Ovary (tissue), 10 donors: ENCODE measurements at places on chromosomes 5 and 9.

- DNase-seq = no peak
Observed at GRCh38 chr9:14205463-14205862, 108.5 kb downstream of the NFIB start.

GRCh38 chr5:163585206-163585605 lies 79.8 kb downstream of the MAT2B start:
- DNase-seq = no peak

DNA sequence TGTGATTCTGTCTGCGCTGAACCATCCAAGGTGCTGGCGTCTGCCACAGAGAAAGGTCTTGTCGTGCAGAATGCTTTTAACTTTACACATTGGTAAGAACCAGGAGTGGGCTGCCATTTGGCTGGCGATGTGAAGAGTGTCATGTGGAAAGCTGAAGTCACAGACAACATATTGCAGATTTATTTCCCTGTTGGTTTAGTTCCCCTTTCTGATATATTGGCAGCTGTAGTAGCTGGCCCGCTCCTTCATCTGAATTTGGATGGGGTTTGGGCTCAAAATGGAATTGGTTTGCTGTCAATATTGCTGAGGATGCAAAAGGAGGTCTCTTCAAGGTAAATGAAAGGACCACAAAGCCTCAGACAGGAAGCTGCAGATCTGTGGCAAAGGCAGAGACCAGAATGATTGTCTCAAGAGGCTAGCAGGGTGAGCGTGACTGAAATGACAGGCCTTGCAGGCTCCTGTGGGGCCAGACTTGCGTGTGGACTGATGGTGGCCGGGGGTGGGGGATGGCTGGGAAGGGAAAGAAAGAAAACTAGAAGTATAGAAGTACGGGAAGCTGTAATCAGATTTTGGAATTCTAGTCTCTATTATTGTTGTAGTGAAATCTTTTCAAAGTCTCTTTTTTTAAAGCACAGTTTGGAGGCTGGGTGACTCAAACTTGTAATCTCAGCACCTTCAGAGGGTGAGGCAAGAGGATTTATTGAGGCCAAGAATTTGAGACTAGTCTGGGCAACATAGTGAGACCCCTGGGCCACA lies 25.1 kb upstream of the CD180 start:
- DNase-seq = no peak

GRCh38 chr5:72152545-72152944 lies 45.3 kb downstream of the MAP1B start:
- DNase-seq = no peak

DNA sequence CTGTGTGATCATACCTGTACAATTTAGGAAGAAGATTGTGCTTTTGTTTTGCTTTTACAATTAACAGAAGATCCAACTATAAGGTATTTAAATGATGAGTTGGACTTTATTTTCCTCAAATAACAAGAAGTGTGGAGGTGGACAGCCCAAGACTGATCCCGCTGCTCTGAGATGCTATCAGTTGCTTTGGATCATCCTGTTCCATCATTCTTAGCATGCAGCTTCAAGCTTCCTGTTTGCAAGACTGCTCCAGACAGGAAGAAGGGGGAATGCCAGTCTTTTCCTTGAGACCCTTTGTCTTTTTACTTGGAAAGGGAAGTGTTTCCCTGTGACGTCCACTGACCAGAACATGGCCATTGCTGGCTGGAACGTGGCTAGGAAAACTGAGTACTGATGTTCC lies 250.8 kb downstream of the ZSWIM6 start:
- DNase-seq = no peak

DNA sequence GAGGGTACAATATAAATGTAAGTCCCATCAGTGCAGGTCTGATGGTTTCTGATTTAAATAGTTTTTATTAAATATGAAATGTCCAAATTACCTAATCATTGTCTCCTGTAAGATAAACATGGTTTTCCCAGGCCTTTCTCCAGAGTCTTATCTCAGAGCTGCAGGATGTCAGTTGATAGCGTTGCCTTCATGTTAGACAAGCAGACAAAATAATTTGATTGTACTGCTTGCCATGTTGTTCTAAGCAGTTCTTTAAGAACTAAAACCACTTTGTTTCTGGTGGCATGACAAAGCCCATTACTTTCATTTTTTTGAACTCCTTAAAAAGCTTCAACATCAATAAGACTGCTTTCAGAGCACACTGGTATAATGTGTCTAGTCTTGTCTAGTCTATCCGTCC lies 1073.5 kb downstream of the MAT2B start:
- no peak for DNase-seq

- no peak for DNase-seq
Observed at GRCh38 chr9:97625620-97626019, 7.5 kb downstream of the TSTD2 start.

DNA sequence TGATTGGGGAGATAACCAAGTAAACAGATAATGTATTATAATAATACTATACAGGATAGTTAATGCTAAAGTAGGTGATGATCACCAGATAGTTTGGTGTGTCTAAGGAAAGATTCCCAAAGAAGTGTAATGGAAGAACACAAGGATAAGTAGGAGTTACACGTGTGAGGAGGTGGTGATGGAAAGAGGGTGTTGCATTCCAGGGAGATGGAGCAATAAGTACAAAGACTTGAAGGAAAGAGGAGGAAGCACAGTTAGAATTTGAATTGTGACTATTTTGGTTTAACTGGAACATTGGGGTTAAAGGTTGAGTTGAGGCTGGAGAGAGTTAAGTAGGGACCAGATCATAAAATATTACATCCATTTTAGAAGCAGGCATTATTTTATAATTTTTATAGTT lies 76.9 kb downstream of the IPO11 start:
- DNase-seq = no peak

DNA sequence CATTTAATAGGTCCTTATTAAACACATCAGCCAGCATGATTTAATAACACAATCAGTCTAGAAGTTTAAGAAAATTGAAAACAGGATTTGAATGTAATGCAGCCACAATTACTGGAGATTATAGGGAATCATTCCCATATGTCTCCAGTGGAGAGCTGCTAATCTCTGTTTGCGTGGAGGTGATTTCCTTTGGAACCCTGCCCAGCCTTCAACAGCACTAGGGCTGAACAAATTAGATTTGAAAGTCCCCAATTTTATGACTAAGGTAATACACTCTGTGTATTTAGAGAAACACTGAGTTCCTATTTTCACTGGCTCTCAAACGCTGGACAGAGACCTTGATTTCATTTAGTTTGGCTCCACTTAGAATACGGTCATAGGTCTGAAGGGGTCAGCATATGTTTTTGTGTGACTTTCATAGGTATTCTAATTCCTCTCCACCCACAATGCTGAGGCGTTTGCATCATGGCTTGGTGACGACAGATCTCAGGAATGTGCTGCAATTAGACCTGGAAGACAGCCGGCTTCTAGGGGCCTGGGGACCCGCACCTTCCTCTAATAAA lies 508.3 kb downstream of the EBF1 start:
- DNase-seq = peak; percentile 42
